ENCODE measurements at places on chromosomes 3 and 15. TPM values are rescaled to one million over a fixed set of nuclear protein-coding genes. Genes with fewer than 3 reads are reported as not detected.

- DNase-seq: peak; percentile 83
Observed at GRCh38 chr15:50051811-50052419, 67.1 kb downstream of the ATP8B4 start.

The SEMA5B gene
- polyA plus RNA-seq: 24.2 TPM

- DNase-seq: no peak
Observed at GRCh38 chr15:68315035-68315434, 37.5 kb downstream of the FEM1B start.

DNA sequence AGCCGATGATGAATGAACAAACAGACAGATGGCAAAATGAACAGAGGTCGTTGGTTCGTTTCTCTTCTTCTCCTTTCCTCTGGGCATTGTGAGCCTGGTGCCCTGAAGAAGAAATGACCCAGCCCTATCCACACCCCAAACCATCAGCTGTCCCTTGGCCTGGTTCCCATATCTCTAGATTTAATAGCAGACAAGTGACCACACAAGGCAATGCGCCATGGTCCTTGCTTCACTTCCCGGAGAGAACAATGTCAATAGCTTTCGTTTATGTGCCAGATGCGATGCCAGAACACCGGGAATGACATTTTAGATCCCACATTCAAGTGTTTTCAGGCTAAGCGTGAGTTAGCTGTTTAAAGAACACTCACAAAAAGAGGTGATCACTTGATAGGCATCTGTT, 17.7 kb downstream of the POC1A start:
- DNase-seq: no peak

- no peak for DNase-seq
Observed at GRCh38 chr3:114307832-114308231, 14.0 kb downstream of the TIGIT start.
